ENCODE measurements at places on chromosomes 2 and 18.

- no peak for DNase-seq
Observed at GRCh38 chr2:144361742-144362141, 158.2 kb downstream of the ZEB2 start.

- no peak for DNase-seq
Observed at GRCh38 chr2:120542911-120543527, 192.6 kb upstream of the GLI2 start.

DNA sequence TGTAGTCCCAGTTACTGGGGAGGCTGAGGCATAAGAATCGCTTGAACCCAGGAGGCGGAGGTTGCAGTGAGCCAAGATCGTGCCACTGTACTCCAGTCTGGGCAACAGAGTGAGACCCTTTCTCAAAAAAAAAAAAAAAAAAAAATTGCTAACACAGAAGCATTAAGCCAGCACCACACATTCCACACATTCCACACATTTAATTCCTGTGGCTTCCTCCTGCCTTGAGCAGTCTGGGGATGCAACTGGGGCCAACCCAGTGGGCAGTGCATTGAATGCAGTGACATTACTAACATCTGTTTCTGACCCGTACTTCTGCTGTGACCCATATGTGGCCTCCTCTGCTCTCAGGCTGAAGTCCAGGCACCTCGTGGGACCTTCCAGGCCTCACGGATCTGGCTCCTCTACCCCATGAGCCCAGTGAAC is 107.0 kb downstream of the BCL2L11 start:
- no peak for DNase-seq

DNA sequence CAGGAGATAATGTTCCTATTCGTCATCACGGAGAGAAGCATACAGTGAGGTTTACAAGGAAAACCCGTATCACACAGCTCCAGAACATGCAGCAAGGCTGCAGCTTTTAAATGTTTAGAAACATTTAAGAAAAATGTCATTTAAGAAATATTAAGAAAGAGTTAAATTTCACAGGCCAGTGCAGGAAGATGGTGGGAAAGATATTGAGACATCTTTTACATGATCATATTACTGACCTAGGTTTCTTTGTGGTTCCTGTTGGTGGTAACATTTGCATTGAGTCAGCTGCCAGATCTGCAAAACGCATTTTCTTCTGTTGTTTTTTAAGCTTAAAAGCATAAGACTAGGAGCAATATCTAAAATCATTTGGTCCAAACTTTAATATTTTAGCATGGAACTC is 44.9 kb downstream of the CPO start:
- DNase-seq = no peak

GRCh38 chr18:41585512-41585911 is 369.5 kb upstream of the PIK3C3 start:
- no peak for DNase-seq

DNA sequence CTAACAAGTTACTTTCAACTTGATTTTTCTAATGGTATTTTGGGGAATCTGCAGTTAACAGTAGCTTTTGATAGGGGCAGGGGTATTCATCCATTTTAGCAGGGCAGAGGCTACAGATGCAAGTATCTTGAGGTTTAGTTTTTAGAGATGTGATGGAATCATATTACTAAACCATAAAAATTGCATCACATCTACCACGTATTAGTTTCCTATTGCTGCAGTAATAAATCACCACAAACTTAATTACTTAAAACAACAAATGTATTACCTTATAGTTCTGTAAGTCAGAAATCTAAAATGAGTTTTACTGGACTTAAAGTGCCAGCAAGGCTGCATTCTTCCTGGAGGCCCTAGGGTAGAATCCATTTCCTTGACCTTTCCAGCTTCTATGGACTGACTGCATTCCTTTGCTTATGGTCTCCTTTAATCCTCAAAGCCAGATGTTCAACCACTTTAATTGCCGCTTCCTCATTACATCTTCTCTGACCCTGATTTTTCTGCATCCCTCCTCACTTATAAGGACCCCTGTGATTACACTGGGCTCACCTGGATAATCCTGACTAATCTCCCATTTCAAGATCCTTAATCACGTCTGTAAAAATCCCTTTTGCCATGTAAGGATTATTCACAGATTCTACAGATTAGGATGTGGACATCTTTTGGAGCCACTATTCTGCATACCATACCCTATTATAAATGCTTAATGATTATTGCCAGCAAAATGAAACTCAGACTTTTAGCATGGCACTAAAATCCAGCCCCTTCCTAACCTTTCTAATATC is 21.9 kb upstream of the EXOC6B start:
- DNase-seq = no peak

- DNase-seq = no peak
Observed at GRCh38 chr2:215755641-215756345, 257.6 kb downstream of the MREG start.

DNA sequence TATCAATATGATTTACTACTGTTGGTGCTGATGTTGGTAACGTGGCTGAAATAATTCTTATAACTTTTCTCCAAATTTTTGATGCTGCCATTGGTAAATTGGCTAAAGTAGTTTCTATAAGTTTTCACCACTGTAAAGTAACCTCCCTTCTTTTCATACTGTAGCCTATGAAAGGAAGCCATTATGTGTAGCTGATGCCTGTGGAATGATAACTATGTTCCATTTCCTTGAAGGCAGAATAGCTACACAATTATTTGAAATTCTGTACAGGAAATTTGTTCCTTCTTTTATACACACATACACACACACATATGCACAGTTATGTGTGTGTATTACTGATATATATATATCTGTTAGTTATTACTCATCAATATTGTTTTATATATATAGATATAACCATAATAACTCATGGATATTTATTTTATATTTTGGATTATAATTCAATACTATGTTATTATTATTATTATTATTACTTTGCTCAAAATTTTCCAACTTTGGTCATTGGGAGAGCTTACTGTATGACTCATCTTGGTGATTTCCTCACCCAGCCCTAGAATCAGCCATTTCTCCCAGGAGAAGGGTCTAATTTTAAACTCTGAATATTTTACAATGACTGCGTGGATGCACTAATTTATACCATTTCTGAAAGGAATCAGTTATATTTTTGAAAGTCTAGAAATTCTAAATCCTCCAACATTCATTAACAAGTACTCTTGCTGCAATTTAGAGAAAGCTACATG is 1677.7 kb downstream of the SUCLG1 start:
- no peak for DNase-seq

GRCh38 chr2:226873051-226873620 is 37.3 kb downstream of the RHBDD1 start:
- no peak for DNase-seq

DNA sequence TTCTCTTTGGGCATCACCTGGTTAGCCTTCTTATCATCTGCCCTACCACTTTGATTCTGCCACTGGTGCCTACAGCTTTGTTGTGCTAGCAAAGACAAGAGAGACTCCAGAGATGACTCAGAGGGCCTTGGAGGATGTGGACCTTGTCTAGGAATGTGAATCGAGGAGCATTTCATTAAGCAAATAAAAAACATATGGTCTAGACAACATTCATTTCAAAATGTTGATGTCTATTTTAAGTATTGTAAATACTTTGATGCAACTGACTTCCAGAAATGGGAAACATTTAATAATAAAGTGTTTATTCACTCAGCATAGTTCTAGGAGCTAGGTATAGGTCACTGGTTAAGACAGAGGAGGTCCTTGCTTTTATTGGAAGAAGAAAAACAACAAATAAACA is 195.5 kb downstream of the CDCA7 start:
- no peak for DNase-seq

DNA sequence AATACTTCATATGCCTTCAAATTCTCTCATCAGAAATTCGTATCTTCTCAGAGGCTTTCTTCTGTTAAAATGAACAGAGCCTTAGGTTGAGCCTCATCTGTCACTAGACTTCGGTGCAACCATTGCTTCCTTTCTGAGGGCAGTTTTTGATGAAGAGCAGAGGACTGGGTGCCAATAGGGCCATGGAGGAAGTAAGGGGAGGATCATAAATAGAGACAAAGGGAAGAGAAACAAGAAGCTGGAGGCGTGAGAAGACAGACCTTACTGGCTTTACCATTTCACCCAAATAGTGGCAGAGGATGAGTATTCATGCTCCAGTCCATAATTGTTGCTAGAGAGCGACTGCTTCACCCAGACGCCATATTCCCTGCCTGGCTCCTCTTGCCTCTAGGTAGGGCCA is 215.6 kb upstream of the PKDCC start:
- DNase-seq = no peak

GRCh38 chr2:9574331-9574730 is 18.7 kb upstream of the ADAM17 start:
- no peak for DNase-seq

DNA sequence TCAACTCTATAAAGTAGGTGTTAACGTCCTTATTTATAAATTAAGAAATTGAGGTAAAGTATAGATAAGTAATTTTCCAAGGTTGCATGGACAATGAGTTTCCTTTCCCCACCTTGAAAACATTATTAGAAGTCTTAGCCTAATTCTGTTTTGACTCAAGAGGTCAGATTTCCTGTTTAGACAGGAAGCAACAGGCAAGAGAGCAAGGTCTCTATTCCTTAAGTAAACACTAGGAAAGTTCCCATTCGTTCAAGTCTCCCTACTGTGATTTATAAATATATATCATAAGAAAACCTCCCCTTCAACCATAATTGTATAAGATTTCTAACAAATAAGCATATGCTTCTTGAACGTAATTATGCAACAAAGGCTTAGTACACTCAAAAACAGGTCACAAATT is 40.3 kb downstream of the CLASP1 start:
- DNase-seq = no peak

DNA sequence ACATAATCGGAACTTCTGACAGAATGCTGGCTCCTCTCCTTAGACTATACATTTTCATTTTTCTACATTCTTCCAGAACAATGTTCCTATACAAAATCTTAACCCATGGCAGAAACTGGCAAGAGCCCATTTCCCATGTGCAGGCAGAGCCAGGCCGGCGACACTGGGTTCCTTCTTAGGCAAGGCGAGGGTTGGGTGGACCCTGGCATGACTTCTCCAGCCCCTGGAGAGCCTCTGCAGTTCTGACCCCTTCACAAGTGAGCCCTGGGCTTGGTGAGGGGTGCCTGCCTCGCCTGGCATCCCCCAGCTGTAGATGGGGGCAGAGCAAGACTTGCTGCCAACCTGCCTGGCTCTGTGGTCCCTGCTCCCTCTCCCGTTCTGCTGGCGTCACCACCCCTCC is 5.0 kb downstream of the GYPC start:
- no peak for DNase-seq

- no peak for DNase-seq
Observed at GRCh38 chr18:47286776-47287410, 35.4 kb upstream of the SKOR2 start.

GRCh38 chr18:61209801-61210200 is 123.4 kb upstream of the CDH20 start:
- DNase-seq = no peak

- no peak for DNase-seq
Observed at GRCh38 chr2:180254872-180255271, 247.8 kb upstream of the CWC22 start.

DNA sequence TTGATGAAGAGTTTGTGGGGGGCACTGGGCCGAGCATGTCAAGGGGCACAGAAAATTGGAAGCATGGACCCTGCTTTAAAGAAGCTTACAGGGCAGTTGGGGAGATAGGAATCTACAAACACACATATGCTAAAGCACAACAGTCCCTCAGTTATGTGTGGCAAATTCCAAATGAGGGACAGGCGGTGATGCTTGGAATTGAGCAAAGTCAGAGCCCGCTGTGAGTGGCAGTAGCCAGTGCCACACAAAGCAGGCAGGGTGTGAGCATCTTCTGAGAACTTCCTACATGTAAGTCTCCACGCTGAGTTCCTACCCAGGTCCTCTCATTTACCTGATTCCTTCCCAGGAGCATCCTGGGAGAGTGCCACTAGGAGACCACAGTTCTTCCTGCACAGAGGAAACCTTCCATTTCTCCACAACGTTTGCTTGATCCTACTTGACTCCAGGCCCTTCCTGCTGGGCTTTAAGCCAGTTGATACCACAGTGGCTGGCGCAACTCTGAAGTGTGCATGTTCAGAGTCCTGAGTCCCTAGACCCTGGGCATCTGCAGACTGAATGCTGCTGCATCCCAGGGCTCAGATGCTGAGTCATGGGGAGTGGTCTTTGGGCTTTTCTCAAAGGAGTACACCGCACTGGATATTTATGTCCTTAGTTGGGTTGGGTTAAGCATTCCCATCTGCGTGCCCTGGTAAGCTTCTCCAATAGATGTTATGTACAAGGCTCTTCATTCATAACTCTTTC is 287.3 kb upstream of the REV1 start:
- no peak for DNase-seq

DNA sequence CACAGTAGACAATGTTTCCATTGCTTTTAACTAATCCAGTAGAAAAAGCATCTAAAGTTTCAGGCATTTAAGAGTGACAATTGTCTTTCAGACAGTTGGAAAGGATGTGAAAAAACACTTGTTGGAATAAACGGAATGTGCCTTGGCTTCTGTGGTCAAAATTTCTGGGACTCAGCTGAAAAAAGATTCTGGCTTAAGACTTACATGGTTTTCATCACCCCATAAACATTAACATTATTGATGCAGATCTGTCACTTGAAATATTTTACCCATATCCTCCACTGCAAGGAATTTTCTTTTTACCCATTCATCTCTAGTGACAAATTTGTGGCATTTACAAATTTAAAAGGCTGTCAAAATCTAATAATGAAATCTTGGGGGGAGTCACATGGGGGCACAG is 166.0 kb downstream of the SRBD1 start:
- no peak for DNase-seq

DNA sequence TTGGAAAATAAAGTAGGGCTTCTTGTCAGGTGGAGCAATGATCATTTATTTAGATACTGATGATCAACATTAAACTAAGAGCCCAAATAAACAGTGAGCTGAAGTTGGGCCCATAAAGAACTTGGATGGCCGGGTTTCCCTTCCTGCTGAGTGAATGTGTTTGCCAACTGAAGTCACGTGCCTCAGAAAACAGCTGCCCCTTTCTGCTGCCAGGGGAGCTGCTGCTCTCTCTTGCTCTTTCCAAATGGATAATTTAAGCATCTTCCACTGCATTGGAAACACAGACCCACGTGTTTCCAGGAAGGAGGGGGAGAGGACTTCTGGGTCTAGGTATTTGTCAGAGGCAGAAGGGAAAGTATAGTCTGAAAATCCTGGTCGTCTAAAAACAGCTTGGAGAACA is 22.9 kb upstream of the NCKAP5 start:
- DNase-seq = no peak

DNA sequence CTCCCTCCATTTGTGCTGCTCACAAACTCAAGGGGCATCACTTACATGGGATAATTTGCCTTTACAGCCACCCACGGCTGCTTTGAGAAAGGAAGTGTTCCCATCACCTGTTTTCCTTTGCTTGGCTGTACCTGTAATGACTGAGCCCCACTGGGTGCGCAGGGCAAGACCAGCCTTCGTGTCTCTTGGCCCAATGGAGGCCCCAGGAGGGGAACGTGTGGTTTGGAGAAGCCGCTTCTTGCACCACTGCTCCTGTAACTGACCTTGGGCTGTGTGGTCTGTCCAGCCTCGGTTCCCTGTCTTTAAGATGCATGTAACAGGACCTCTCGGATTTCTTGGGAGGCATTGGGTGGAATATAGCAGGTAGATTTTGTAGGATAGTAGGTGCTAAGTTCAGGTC is 41.1 kb downstream of the LDLRAD4 start:
- DNase-seq = no peak
